CD4-positive, alpha-beta T cell treated with Interferon alpha-2 for 1 hour (primary cell): ENCODE measurements at places on chromosomes 5 and 9.

DNA sequence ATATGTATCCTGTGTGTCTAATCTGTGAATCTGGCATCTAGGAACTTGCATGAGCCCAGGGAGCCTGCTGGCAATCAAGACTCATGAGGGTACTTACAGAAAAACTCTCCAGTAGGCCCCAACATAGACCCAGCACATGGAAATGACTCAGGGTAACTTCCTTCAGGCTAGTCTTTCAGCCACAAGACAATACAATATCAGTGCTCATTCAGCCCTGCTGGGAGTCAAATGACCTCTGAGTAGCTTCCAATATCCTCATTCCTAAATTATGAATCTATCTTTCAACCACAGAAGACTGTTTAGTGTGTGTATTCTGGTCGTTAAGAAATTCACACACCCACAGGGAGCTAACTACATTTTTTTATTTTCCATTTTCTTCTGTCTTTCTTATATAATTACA lies 1273.0 kb downstream of the EFNA5 start:
- no peak for DNase-seq

GRCh38 chr5:128815201-128815600 lies 150.1 kb upstream of the SLC27A6 start:
- no peak for DNase-seq

- DNase-seq = no peak
Observed at GRCh38 chr5:37931541-37931940, 91.7 kb upstream of the GDNF start.

- no peak for DNase-seq
Observed at GRCh38 chr9:4774209-4774608, 18.5 kb upstream of the RCL1 start.

GRCh38 chr9:120522558-120522957 lies 57.4 kb downstream of the CDK5RAP2 start:
- no peak for DNase-seq

- DNase-seq = no peak
Observed at GRCh38 chr5:81397176-81397575, 3.2 kb upstream of the ACOT12 start.

DNA sequence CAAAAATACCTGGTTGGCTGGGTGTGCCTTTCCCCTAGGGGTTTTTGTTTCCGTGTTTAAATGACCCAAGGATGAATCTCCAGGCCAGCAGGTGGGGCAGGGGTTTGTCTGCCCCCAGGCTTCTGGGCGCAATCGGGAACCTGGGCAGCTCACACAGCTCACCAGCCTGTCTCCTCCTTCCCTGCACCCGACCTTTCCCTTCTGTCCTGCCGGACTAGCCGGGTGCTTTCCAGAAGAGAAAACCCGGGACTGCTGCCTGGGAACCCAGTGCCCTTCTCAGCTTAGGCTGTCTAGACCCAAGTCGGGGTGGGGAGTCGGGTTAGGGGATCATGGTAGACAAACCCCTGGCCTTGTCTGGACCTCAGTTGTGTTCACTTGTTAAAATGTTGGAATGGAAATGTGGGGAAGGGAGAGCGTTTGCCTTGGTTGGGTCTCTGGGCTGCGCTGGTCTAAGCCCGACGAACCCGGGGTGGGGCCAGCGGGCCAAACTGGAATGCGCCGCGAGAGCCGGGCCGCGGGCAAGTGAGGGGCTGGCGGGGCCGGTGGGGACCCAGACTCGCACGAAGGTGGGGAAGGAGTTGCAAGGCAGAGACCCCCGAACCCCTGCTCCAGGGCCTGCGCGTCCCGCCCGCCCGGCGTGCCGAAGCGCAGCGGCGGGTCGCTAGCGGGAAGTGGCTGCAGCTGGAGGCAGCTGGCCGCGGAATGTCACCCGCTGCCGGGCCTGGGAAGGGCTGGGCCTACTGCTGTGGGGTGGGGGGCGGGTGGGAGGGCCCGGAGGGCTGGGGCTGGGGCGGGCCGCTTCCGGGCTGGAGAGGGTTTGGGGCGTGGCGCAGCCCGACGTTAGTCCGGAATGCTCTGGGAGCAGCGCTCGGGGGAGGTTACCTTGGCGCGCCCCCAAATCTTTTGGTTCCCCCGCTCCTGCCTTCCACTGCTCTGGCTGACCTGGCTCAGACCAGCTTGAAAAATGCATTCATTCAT lies 84.6 kb downstream of the DAB2IP start:
- DNase-seq = no peak

- no peak for DNase-seq
Observed at GRCh38 chr9:93030642-93031628, 27.6 kb upstream of the SUSD3 start.

DNA sequence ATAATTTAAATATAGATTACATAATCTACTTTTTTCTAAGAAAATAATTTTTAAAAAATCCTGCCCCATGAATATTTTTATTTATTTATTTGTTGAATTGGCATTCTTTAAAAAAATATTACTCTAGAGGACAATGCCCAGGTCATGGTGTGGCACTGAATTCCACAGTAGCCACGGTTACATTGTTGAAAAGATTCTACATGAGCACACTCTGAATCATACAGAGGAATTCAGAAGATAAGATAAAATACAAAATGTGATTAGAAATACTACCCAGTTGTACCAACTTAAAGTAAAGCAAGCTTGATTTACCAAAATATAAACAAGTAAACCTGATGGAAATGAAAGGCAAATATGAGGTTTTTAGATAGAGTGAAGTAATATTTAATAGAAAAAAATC lies 183.7 kb downstream of the HCN1 start:
- no peak for DNase-seq

GRCh38 chr9:130205912-130206311 lies 33.7 kb downstream of the NCS1 start:
- no peak for DNase-seq

DNA sequence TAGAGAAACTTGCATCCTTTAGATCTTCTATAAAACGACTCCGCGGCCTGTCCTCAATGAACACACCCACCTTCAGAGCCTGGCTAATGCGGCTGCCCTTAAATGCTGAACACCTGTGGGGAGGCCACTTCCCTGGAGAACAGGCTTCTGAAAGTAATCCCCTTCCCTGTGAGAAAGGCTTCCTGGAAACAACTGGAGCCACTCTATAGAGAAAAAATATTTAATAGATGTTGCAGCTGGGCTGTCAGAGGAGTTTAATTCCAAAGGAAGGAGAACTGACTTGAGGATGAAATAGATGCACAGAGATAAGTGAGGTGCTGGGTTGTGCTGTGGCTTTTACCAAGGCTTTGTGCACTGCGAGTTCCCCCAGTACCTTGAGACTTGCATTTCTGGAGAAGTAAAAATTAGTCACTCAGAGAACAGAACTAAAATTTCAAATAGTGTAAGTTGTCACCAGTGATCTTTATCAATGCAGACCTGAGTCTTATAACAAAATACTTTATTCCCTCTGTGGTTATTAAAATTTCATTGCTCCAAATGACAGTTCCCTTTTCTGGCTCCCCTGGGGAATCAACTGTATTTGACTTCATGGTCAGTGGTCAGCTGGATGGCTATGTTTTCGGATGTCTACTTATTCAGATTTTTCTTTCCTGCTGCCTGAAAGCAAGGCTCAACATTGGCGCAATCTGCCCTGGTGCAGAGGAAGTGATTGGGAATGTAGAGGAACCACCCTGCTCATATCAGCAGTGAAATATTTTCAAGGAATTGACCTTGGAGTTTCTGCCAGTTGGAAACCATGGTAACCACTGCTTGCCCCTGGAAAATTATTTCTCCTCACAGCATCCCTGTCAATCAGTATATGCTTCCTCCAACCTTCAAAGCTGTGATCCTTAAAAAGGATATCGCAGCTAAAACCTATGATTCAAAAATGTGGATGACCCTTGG lies 238.8 kb downstream of the SMARCA2 start:
- DNase-seq = no peak

DNA sequence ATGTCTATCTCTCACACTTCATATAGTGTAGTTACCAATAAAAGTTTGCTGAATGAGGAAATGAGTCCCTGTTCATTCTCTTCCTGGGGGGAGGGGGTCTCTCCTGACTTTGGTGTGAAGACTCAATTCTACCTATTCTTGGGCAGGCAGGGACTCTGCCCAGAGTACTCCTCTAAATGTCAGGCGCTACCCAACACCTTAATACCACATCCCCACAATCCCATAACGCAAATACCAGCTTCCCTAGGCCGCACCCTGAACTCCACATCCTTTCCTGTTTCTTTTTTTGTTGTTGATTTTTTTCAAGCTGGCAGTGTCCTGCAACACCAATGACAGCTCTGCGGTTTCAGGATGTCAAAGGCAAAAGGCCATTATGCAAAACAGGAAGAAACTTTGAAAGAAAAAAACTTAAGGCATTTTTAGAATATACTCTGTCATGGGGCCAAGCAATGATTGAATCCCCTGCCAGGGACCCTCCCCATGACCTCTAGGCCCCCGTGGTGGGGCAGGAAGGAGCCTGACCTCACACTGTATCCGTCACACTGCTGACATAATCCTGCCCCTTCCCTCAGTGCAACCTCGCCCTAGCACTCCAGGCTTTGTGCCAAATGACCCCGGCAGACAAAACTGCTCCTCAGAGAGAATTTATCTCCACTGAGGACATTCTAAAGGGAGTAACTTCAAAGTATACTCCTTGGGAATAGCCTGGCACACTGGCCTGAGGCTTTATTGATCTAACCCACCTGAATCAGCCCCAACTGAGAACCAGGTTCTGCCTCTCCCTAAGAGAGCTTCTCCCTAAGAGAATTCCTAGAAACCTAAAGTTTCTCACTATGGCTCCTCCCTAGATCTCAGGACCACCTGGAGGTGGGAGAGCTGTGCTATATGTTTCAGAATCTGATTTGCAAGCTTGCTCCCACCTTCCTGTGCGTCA lies 8.0 kb downstream of the B4GALT1 start:
- peak; percentile 68 for DNase-seq

DNA sequence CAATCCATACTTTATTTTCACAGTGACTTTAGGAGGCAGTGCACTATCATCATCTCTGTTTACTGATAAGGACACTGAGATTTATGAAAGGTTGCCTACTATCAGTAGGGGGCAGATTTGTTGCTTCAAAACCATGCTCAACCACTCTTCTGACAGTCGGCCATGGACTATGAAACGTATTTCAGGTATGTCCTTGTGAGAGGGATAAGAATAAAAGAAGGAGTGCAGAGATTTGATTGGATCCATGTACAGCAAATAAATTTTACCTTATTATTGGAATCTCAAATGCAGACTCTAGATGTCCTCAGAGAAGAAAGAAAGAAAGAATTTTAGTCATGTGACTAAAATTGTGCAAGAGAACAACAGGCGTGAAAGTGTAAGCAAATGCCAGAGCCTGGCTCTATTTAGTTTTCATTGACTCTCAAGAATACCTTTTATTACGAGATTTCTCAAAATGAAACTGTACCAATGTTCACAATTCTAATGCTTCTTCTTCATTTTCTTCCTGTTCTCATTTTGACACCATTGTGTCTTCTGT lies 296.6 kb upstream of the RASA1 start:
- no peak for DNase-seq
